Amniotic stem cell (primary cell): ENCODE measurements at places on chromosomes 2 and 18.
A peak's percentile ranks its signal among the peaks of the same experiment; 100 is the strongest.

DNA sequence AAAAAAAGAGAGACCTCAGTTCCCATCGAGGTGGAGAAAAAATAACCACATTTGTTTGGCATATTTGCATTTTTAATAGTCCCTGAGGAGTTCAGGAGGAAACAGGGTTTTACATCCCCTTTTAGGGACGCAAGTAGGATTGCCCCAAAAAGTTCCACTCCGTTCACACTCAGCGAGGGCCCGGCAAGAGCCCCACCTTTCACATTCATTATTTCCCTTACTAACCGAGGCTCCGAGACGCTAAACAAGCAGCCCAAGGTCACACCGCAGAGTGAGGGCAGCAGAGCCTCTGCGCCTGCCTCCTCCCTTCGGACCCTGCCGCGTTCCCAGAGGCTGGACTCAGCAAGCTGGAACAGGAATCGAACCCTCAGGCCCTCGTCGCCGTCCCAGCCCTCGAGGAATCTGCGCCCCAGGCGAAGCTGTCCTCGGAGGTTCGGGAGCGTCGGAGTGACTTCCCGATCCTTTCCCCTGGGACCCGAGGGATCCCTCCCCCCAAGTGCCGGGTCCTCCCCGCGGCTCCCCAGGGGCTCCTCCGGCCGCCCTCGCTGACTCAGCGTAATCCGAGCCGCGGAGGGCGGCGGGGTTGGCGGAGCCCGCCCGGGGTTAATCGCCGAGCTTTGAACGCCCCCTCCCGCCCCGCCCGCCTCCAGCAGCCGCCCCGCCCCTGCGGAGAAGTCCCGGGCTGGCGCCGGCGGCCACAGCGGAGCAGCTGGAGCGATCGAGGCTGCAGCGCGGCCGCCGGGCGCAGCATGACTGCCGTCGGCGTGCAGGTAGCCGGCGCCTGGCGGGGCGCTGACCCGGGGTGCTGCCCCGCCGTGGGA lies at the start of gene TMEM37:
Gene TMEM37 (plus strand): TSS at position 700 of the 821 bp plus-strand sequence. CDS start 50 bp downstream, at position 750.
- peak; percentile 0 for DNase-seq

GRCh38 chr2:105584435-105585010 lies 160.2 kb upstream of the NCK2 start:
- no peak for DNase-seq

DNA sequence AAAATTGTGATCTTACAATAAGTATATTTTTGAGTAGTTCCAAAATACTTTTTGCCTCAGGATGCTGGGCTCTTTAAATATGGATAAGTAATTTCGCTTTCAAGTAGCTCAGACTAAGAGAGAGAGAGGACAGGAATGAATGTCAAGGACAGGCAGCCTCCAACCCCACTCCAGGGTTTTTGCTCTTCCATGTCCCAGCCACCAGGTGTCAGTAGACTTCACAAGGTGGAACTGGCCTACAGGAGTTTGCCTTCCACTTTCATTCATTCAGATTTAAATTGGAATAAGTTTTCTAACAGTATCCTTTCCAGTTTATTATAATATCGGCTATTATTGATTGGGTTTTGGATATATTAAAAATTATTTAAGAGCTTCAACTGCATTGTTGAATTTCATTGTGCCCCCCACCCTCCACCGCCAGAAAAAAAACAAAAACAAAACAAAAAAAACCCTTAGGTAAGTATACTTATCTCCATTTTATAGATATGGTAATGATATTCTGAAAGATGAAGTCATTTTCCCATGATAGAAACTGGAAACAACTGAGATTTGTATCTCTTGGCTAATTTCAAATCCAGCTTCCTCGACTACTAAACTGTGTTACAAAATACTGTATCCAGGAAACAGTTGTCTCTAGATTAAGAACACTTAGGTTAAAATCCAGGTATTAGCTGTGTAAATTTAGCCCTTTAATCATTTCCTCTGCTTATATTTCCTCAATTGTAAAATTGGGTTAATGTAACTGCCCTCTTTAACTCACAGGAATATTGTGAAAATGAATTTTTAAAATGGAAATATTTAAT lies 793.1 kb downstream of the ERBB4 start:
- peak; percentile 27 for DNase-seq

GRCh38 chr2:112757265-112757664 lies 7.1 kb downstream of the CKAP2L start:
- no peak for DNase-seq

DNA sequence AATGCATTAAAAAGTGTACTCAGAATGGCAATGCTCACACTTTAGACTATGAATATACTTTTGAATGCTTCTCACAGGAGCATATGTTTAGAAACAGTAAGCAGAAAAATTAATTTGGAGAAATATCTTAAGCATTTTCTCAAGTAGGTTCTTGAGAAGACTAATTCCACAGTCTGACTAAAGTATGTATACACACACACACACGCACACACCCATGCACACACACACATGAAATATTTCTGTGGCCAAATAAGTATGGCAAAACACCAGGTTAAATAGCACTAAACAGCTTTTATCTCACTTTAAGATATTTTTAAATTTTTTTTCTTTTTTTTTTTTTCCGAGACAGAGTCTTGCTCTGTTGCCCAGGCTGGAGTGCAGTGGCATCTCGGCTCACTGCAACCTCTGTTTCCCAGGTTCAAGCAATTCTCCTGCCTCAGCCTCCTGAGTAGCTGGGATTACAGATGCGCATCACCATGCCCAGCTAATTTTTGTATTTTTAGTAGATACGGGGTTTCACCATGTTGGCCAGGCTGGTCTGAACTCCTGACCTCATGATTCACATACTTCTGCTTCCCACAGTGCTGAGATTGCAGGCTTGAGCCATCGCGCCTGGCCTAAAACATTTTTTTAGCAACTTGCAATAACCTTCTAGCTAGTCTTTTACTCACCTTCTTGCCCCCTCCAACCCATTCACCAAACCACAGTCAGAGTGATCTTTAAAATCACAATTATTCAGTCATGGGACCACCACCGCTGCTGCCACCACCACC lies 67.5 kb upstream of the SCG2 start:
- no peak for DNase-seq

- no peak for DNase-seq
Measured at GRCh38 chr2:54850171-54851122, 127.0 kb downstream of the EML6 start.
